MV-4-11 (cell line): ENCODE measurements at places on chromosomes 1 and 21.

GRCh38 chr1:115159958-115160357 is 70.7 kb upstream of the TSPAN2 start:
- no peak for DNase-seq

DNA sequence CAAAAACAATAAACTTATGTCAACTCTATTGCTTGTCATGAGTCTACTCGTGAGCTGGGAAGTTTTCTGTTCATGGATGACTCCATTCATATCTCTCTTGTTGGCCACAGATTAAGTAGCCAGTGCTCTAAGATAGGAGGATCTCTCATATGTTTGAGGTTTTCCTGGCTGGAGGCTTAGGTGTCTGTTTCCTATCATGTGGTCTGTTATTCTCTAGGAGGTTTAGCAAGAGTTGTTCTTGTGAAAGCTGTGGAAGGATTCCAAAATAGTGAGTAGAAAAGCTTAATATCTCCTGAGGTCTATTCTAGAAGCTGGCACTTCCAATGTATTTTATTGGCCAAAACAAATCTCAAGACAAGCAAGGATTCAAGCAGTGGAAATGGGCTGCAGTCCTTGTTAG is 5.8 kb upstream of the KRTAP20-2 start:
- DNase-seq, result no peak

DNA sequence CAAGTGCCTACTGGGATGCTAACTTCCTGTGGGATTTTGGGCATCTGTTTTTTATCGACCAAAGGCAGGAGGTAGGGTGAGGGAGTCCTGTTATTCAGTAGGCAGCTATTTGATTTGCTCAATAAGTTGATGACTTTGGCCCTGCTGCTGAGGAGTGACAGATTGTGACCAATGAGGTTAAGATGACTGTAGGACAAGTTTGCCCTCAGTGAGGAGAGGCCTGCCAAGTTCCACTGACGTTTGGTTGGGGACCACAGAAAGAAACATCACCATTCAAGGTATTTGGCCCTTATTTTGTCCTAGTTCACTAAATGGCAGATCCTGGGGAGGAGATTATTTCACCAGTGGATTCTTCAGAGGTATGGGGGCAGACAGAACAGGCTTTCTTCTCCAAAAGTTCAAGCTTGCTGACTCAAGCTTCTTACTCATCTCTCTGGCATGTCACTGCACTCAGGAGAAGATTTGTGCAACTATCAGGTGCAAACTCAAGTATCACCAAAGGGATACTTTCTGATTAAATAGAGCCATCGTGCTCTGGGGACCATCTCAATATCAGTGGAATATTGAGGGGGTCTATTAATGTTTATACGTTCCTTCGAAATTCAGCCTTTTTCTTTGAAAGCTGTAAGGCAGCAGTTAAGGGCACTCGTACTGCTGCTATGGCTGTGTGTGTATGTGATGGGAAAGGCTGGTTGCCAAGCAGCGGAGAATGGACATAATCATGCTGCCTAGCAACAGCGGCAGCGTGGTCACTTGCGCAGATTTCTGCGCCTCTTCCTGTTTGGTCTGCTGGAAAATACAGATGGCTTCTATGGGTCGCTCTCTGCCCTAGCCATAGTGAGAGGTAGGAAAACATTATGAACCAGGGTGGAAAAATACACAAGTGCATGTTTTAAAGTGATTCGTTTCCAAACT is 78.7 kb downstream of the PBX1 start:
- DNase-seq, result no peak

DNA sequence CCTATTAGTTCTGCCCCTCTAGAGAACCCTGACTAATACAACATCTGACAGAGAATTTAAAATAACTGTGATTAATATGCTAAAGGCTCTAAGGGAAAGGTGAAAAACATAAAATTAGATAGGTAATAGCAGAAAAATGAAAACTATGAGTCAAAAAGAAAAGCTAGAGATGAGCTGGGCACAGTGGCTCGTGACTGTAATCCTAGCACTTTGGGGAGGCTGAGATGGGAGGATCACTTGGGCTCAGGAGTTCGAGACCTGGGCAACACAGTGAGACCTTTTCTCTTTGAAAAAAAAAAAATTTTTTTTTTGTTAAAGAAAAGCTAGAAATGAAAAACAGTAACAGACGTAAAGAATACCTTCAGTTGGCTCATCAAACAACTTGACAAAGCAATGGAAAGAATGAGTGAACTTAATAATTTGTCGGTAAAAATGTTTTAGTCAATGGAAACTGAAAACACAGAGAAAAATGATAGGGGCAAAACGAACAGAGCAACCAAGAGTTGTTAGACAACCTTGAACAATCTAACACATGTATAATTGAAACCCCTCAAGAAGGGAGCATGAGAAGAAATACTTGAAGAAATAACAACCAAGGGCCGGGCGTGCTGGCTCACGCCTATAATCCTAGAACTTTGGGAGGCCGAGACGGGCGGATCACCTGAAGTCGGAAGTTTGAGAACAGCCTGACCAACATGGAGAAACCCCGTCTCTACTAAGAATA is 132.9 kb upstream of the GFI1 start:
- no peak for DNase-seq

DNA sequence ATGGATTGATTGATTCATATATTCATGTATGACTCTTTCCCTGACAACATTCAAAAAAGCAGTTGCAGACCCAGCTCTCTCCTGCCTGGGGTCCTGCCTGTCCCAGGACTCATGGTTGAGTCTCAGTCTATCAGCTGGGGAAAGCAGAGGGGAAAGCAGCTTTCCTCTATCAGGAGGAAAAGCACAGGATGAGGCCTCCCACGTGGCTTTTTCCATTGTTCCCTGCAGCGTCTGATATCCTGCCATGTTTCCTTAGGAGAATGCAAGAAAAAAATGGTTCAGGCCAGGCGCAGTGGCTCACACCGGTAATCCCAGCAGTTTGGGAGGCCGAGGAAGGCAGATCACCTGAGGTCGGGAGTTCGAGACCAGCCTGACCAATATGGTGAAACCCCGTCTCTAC is 133.0 kb upstream of the VAMP3 start:
- DNase-seq, result no peak

DNA sequence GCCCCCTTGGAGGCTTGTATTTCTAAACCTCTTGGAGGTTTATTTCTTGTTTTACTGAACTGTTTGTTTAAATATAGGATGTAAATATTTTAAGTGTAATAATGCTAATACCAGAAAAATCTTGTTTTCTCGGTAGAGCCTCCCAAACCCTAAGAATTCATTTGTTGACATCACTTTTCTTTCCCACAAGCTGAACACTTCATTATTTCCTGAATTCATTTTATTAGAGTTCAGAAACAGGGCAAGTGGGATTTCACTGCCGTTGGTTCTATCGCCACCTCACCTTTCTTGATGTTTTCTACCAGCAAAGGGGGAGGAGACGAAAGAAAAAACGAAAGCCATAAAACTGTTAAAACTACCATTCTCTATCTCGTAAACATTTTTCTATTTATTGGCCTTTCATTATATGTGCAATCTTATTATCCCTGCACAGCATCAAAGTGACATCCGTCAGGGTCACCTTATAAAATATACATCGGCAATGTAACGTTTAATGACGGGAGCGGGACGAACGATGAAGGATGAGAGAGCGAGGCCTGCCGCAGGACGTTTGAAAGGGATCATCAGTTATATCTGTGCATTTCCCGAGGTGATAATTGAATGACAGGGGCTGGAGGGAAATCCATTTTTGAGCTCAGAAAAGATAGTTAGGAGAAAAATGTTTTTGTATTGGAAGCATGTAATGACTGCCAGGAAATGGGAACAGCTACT is 59.5 kb downstream of the SLC45A1 start:
- no peak for DNase-seq

DNA sequence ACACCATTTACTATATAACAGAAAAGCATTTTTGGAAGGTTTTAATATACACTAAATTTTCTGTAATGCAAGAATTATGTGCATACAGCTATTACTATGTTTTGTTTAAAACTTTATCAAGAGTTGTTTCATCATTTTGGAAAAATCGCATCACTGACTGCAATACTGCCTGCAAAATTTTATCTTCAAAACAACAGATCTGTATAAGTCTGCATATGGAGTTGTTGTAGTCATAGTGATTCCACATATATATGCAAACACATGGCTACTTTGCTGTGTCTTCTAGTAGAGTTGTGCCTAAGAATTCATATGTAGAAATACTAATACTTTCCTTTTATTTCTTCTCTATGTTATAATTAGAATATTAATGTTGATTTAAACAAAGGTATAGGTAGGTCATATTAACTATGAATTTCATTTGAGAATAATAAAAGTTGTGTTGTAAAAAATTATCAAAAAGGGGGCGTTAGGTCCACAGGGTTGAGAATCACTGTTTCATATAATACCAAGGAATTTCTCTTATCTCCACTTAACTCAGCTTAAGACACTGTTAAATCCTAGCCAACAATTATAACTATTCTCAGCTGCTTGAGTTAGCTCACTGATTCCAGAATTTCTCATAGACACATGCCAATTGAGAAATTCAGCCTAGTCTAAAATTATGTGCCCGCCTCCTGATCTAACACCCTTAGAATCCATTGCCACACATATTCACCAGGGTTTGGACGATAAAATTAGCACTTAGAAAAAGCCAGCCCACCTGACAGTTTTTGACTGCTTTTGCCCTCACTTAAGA is 22.9 kb upstream of the LAMC1 start:
- DNase-seq, result no peak
